Psoas muscle (tissue), 8 donors: ENCODE measurements at places on chromosomes 5 and 9. TPM values are rescaled to one million over a fixed set of nuclear protein-coding genes. Genes with fewer than 3 reads are reported as not detected.

DNA sequence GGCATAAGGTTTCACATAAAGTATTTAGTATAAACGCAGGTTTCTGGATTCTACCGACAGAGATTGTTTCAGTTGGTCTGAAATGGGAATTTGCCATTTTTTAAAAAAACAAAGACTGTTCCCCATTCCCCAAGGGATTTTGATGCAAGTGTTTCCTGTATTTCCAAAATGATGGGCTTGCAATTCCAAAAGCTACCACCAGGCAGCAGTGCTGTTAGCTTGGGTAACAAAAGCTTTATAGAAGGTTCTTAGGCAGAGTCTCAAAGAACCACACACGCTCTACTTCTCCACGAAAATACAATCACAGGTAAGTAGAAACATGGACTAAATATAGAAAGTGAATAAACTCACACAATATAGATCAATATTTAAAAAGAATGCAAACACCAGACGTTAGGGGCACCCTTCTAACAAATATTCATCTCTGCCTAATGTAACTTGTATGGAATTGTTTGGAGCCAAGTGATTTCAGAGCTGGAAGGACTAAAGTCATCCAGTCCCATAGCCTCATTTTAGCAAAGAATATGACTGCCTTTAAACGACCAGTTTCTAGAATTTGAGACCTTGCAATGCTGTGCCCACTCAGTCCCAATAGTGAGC, 154.3 kb downstream of the SPOCK1 start:
- DNase-seq, result no peak

GRCh38 chr5:158639881-158640592, 459.7 kb downstream of the EBF1 start:
- no peak for DNase-seq

- DNase-seq, result no peak
These were observed 1165.3 kb downstream of the TAF11L14 start for GRCh38 chr5:18799482-18800128.

- peak; percentile 86 for DNase-seq
These were observed 27.0 kb upstream of the ERGIC1 start for GRCh38 chr5:172806897-172807672.

- no peak for DNase-seq
These were observed 278.9 kb upstream of the ACTBL2 start for GRCh38 chr5:57761513-57761912.

DNA sequence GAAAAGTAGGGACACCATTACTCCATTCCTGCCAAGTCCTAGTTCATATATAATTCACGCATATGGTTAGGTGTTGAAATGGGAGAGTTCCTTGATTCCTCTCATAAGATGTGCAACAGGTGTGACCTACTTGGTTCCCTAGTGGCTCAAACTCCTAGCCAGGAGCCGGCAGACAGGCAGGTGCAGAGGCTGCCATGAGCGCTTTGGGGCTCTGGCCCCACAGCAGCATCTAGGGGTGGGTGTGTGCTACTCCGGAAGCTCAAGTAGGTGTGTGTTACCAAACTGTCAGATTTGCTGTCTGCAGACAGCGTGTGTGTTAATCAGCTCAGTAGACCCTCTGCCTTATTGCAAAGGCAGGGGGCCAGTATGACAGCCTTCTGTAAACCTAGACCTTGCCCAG, 1652.4 kb upstream of the ACO1 start:
- DNase-seq, result no peak

DNA sequence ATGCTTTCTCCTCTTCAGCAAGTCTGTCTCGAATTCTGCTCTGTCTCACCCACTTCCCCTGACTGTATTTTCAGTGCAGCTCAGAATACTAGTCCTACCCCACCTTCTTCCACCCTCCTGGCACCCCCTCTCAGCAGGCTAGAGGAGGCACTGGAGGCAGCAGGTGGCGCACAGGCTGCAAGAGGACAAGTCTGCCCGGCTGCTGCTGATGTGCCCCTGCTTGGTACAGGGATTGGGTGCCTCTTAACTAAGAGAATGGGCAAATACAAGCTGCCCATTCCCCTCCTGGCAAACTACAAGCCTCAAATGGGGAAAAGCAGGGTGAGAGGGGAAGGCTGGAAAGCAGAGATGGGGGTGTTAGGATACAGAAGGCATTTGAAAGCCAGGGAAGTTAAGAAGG, 5.1 kb downstream of the TLN1 start:
- DNase-seq, result no peak

DNA sequence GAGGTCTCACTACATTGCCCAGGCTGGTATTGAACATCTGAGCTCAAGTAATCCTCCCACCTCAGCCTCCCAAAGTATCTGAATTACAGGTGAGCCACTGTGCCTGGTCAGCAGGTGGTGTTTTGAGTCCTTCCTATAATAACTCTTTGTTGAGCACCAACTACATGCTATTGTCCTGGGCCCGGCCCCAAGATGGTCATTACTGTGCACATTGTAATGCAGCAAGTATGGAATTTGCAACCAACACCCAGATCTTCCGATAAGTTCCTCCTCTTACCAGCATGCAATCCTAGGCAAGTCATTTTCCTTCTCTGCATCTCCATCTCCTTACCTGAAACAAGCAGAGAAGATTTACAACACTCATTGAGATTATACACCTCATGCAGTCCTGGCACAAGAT, 510.3 kb upstream of the KLF4 start:
- DNase-seq, result no peak

DNA sequence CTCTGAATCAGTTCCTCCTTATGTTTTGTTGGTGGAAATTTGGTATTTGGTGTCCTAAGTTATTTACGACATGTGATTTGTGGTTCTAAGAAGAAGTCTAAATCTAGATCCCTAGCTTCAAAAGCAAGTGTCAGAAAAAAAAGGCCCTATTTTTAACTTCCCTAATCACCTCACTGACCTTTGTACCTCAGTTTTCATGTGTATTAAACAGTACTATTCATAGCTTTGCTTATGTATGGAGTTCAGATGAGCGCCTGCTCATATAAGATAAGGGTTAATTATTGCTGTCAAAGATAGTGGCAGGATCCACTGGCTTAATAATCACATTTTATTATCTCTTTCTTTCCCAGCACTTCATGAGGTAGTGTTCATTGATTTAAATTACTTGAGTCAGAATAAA, 318.2 kb downstream of the PARP8 start:
- DNase-seq, result no peak

GRCh38 chr9:98219794-98220370, 27.4 kb upstream of the CORO2A start:
- peak; percentile 15 for DNase-seq

DNA sequence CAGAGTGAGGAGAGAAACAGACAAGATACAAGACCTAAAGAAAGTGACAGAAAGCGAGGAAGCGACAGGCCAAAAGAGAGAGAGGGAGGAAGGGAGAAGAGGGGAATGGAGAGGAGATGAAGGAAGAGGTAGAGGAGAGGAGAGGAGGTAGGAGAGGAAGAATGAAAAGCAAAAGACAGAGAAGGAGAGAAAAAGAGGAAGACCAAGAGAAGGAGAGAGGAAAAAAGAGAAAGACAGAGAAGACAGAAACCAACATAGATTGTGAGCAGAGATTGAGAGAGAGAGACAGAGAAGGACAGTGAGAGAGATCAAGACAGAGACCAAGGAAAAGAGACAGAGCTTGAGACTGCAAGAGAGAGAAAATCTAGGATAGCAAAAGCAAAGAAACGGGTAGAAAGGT, 58.6 kb upstream of the FNIP1 start:
- DNase-seq, result no peak

- DNase-seq, result no peak
These were observed 2.4 kb downstream of the N4BP3 start for GRCh38 chr5:178115814-178116142.

GRCh38 chr5:134524826-134525682, at the start of gene JADE2:
Gene JADE2 (plus strand): TSS chr5:134525670. CDS start chr5:134535858, 10,188 bp downstream.
- DNase-seq, result peak; percentile 85

- no peak for DNase-seq
These were observed 329.6 kb downstream of the SLCO4C1 start for GRCh38 chr5:101966476-101966875.

DNA sequence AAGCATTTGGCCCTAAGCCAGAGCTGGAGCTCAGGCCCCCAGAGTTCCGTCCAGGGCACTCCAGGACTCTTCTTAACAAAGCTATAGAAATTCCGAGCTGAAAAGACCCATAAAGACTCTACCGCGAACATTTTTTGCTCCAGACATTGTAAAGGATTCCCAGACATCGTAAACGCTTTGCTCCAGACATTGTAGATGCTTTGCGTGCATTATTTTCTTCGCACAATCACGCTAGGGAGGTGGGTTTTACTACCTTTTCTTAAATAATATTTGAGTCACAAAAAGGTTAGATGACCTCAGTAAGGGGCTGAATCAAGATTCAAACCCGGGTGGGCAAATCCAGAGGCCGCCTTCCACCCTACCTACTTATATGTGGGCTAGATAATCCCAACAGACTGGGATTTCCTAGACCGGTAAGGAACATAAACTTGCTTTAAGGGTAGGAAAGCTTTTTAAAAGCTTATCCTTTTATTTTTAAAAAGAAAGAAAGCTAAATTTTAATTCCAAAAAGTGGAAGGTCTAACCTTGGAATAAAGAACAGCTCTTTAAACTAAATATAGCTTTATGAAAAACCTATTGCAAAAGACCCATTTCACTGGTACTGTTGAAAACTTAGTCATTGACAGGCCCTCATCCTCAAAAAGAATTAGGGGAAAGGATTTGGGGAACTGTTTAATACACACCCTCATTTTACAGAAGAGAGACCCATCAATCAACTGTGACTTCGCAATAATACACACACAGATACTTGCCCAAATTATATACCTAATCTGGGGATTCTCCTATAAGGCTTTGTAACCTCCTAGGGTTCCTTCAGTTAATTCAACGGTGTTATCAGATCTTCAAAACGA, 822 bp upstream of the TNIP1 start:
- DNase-seq, result no peak

- DNase-seq, result no peak
These were observed 64.9 kb upstream of the STK32A start for GRCh38 chr5:147169901-147170300.

DNA sequence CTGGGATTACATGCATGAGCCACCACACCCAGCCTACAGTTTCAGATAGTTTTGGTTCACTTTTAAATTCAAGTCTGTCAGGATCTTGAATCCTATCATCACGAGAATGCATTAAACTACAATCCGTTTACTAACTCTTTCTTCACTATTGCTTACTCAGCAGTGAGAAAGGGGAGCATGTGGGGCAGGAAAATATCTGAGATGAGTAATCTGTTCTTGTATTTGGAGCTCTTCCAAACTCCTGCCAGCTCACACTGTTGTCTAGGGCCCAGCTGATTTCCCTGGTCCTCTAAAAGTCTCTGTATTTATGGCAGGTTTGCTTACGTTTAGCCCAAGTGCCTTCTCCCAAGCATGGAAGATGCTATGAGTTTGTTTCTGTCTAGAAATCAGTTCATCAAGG, 152.2 kb downstream of the FGF18 start:
- DNase-seq, result no peak

DNA sequence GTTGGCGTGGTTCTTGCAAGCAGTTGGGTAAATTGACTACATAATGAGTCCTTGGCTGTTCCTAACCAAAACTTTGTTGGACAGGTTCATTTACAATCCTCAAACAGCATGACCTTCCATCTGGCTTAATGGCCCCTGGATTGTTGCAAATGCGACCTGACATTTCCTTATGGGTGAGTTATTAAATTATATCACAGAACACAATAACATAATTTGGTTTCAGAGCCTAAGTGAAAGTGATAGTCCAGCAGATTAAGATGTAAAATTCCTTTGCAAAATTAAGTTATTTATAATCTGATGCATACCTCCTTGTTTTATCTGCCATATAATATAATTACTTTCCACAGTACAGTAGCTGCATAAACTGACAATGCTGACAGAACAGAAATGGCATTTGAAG, 224.4 kb downstream of the TUSC1 start:
- no peak for DNase-seq

DNA sequence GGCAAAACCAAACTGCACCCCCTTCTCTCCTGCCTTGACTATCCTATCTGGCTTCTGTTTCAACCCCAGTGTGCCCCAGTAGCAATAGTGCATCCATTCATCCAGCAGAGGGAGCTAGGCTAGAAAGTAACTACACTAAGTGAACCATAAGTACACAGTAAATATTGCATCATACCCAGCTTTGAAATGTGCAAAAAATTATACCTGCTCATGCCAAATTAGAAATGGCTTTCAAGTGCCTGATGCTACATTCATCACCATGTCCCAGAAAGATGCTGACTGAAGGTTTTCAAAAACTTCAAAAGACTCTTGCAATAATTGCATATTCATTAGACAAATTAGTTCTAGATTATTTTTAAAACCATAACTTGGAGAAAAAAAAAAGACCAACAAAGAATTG, 153.5 kb downstream of the PRELID2 start:
- DNase-seq, result no peak

- DNase-seq, result no peak
These were observed 44.8 kb downstream of the ANGPTL2 start for GRCh38 chr9:127077644-127077946.

DNA sequence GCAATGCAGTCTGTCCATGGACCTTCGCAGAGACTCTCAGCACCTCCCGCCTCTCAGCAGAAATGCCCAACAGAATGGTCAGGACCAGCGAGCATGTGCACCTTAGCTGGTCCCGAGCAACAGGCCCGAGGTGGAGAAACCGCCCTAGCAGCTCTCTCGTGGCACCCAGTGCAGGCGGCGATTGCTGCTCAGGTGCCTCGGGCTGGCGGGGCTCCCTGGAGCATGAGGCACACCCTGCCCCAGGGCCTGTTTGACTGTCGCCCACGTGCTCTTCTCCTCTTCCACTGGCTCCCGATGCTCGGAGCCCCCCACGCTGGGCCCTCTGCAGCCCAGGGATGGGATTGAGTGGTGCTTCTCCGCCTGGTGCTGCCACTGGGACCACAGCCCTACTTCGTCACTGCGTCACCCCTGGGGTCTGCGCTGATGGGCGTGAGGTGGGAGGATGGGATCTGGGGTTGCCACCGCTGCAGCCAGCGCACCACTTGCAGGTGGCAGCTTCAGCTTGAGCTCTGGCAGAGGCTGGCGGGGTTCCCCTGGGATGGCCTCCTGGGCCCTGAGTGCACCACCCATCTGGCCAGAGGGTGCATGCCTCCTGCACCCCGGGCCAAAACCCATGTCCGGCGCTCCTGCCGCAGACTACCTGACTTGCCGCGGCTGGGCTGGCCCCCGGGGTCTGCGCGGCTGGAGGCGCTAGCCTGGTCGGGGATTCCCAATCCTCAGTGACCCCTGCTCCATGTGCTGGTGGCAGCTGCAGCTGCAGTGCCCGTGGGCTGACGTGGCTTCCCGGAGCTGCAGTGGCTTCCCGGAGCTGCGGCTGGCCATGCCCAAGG, 244.2 kb downstream of the FOXD4L6 start:
- DNase-seq, result no peak

- no peak for DNase-seq
These were observed 176.6 kb downstream of the CACNA1B start for GRCh38 chr9:138053996-138054752.

- DNase-seq, result peak; percentile 86
These were observed 546 bp downstream of the DNAJB5 start for GRCh38 chr9:34989946-34990635.

MLANA gene
- not detected for total RNA-seq

PALM2AKAP2 gene
- total RNA-seq, result 16.4 TPM

RCL1 gene
- 16.0 TPM for total RNA-seq

GRXCR2 gene
- not detected for total RNA-seq

PCDHA9 gene
- not detected for total RNA-seq

FEM1C gene
- total RNA-seq, result 37.0 TPM

PFN3 gene
- total RNA-seq, result not detected

NR6A1 gene
- total RNA-seq, result 1.2 TPM

SLC30A5 gene
- 14.9 TPM for total RNA-seq

TLX3 gene
- total RNA-seq, result not detected

F12 gene
- not detected for total RNA-seq

OR1J2 gene
- not detected for total RNA-seq

GNE gene
- total RNA-seq, result 8.9 TPM

PCDHB8 gene
- 0.21 TPM for total RNA-seq
